ENCODE measurements at places on chromosomes 5 and 9.
A peak's percentile ranks its signal among the peaks of the same experiment; 100 is the strongest.

DNA sequence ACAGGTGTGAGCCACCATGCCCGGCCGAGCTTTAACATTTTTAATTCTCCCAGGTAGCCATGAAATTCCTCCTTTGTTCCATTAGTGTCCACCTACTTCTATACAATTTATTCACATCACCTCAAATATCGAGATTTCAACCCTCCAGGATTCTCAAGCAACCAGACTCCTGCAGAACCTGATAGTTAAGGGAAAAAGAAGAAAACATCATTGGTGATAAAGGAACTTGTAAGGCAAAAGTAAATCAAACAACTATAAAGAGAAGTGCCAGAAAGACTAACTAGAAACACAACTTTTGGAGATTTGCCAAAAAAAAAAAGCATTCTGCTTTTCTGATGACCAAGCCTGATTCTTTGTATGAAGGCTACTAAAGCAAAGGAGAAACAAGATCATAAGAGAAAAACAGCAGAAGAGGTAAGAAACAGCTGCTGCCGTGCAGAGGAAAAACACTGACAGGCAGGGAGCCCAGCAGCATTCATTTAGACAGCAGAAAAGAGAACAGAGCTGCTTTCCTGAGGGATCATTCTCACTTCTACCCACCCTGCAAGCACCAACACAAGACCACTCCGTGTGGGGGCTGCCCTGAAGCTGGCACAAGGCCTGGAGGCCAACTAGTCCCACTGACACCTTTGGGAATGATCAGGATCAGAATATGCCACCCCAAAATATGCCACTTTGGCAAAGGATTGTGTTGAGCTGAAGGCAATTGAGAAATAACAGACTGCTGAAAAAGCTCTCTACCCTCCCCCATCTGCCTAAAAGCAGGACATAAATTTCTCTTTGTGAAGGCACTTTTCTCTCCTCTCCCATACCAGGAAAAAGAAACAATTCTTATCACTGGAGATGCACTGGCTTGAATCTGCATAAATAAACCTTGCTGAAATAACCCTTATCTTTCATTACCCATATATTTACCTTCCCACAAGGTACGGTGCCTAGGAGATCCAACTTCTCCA, 75.1 kb downstream of the ALDH7A1 start:
- peak; percentile 52 for DNase-seq

GRCh38 chr5:103371046-103371607, 112.6 kb downstream of the MACIR start:
- no peak for DNase-seq

DNA sequence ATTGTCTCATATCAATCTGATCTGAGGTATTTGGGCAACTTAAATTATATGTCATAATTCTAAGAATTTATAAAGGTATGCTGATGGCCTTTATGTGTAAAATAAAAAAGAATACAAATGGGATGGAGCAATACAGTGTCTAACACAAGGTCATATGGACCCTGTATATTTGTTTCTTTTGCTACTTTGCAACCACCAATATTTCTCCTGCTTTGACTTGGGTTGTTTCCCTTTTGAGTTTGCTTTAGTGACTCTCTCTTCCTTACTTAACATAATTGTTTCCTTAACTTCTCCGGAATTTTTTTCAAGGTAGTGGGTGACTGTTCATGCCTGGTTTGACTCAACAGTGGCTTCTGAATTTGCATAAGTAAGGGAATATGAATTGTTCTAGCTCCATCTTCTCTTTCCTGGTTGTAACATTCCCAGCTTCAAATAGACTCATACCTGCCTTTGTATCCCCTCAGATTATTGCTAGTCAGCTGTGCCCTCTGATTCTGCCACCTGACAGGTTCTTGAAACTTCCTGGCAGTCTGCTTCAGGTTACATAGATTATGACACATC, 30.2 kb upstream of the ANXA1 start:
- no peak for DNase-seq

DNA sequence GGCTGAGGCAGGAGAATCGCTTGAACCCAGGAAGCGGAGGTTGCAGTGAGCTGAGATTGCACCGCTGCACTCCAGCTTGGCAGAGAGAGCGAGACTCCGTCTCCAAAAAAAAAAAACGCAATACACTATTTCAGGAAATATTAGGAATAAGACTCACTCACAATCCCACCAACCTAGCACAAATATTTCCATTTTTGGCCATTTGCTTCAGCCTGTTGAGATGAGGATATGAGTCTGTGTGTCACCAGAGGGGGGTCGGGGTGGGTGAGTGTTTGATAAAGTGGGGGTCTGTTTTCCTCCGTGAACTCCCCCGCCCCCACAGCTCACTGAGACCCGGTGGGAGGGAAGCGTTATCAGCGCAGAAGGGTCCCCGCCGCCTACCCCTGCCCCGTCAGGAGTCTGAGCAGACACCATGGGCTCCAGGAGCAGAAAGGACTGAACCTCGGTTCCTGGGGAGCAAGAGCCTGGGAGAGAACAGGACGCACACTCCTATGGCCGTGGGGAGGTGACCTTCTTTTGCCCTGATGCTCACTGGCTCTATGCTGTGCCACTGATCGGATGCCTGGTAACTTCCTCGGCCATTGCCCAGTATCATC, 153.8 kb upstream of the PHYKPL start:
- DNase-seq, result no peak

DNA sequence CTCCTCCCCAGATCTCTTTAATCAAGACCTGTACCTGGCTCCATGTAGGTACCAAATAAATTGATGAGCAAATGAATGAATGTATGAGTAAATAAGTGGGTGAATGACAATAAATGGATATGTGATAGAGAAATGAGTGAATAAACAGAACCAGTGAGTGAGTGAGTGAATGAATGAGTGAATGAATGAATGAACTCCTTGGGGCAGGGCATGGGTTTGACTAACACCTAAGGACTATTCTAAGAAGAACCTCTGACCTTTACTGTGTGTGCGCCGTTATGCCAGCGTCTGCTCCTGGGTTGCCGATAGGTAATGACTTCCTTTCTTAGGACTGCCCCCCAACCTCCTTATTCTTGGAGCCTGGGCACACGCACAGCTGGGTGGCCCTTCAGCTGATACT, 1.8 kb upstream of the RPL26L1 start:
- DNase-seq, result no peak

- DNase-seq, result no peak
These were observed 1.1 kb upstream of the SMC2 start for GRCh38 chr9:104092875-104093600.

GRCh38 chr5:174119468-174119881, 74.0 kb downstream of the NSG2 start:
- DNase-seq, result no peak

DNA sequence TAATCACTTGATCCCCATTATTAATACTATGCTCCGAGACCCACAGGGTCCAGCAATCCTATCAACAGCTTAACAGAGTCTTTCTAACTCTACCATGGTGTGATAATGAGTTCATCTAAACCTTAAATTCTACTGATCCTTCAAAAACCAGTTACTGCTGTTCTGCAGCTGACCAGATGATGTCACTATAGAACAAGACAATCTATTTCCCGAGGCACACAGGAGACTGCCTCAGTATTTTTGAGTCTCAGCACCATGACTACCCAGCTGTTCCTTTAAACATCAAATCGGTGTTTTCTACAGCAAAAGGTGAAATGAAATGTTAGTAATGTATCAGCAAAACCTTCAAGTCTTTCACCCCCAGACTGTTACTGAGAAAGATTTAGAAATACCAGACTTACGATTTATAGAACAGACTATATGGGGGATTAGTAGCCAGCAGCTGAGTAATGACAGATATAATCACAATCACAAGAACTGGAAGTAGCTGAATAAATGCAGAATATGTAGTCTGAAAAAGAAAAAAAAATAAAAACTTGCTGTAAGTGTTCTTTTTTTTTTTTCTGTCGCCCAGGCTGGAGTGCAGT, 16.9 kb downstream of the DNAJC18 start:
- DNase-seq, result no peak

- DNase-seq, result no peak
These were observed 512.2 kb upstream of the ADAMTS16 start for GRCh38 chr5:4627929-4628328.

- DNase-seq, result no peak
These were observed 51.6 kb downstream of the ITGA1 start for GRCh38 chr5:52839285-52839684.

- DNase-seq, result no peak
These were observed 27.3 kb downstream of the EGR1 start for GRCh38 chr5:138492560-138493045.

GRCh38 chr5:97877588-97877987, 694.5 kb upstream of the RIOK2 start:
- no peak for DNase-seq

DNA sequence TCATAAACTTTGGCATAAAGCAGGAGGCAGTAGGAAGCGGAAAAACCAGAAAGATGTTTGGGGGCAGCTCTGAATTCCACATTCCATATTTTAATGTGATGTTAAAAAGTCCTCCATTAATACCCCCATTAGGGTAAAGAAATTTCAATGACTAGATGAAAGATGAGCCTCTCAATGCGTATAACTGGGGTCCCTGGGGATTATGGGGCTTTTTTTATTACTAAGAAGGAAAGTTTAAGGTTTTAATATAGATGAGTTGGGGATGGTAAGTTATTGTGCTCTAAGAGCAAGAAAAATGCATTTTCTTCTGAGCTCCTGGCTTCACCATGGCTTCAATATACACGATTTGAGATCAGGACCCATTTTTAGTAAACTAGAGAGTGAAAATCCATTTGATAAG, 321.9 kb downstream of the CDK5RAP2 start:
- no peak for DNase-seq

- peak; percentile 80 for DNase-seq
These were observed 4.0 kb downstream of the CXXC5 start for GRCh38 chr5:139651853-139652787.

- no peak for DNase-seq
These were observed 9.3 kb upstream of the NRARP start for GRCh38 chr9:137311171-137311985.

DNA sequence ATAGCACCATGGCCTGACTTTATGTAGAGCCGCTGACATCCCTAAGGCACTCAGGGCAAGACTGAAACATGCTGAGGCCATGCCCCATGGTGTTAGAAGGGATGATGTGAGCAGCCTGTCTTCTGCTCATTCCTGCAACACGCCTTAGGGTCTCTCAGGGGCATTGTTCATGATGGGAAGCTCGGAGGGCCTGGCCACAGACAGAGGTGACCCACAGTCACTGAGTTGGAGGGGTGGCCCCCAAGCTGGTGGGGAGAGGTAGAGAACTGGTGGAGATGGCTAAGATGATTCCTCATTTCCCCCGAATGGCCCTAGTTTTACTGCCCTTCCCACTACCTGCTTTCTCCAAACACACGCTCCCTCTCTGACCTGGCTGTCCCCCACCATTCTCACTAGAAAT, 135.2 kb downstream of the BARX1 start:
- no peak for DNase-seq

DNA sequence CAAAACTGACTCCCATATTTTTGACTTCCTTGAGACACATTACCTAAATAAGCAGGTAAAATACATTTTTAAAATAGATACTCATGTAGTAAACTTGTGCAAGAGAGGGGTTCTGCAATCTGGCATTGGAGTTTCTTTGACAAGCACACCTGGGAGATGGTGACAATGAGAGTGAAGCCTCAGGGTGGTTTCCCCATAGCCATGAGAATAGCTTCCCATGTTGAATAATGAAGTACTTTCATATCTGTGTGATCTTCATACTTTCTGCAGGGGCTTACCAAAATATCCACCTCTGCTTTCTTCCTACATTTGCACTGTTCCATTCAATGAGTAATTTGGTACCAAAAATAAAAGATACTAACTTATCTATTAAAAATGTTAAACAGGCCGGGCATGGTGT, 44.7 kb upstream of the VCAN start:
- DNase-seq, result no peak

GRCh38 chr5:103602438-103602837, 39.8 kb upstream of the NUDT12 start:
- DNase-seq, result no peak

GRCh38 chr5:91281401-91281800, 101.7 kb downstream of the ARRDC3 start:
- no peak for DNase-seq

DNA sequence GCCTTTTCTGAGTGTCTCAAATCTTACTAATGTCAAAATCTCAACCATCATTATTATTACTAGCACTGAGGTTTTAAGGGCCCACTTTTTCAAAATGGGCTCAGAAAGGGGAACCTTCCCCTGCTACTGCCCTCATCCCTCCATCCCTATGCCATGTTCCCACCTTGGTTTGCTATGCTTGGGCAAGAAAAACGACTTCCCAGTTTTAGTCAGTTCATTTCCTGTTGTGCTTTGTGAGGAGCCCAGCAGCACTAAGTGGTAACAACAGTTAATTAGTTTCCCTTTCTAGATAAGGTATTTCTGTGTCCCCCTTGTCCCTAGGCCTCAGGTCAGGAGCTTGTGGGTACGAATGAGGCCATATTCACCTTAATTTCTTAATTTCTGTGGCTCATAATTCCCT, 595.2 kb downstream of the RAB3C start:
- no peak for DNase-seq

DNA sequence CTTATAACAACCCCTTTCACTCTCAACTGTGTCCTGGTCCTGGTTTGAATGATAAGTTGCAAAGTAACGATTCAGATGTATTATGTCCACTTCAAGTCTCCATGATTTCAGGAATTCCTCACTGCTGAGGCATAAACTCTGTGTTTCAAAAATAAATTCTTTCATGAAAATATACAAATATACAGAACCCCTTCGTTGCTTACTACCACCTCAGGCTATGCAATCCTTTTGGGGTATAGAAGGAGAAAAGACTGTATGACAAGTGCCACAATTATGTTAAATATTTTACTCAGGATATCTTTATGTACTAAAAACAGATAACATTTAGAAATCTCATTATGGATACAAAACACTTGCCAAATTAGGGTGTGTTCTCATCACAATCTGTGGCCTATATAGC, 190.7 kb downstream of the KCTD16 start:
- no peak for DNase-seq

DNA sequence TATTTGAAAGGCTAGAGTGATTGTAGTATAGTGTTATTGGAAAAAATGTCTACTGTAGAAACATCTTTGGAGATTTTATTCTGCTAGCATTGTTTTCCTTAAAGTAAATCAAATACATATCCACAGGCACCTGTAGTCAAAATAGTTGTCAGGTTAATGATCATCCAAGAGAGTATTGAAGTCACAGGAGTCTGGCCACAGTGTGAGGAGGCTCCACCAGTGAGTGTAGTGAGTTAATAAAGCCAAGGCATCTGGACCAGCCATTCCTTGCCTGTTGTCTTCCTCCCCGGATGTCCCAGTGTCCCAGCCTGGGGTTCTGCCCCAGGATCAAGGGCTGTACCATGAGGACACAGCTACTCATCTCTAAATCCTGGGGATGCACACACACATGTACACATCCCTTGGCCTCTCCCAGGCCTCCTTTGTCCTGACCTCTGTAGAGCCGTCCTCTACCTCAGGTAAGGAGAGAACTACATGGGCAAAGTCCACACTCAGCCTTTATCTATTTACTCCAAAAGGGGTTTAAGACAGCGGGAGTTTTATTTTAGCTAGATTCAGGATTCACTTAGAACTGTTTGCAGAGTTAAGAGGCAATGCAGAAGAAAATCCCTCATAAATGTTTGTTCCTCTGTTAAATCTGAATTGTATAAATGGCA, 3.7 kb downstream of the PIK3R1 start:
- no peak for DNase-seq

- DNase-seq, result no peak
These were observed 21.7 kb upstream of the BICD2 start for GRCh38 chr9:92786298-92786697.

GRCh38 chr9:129901993-129902739, 66.9 kb downstream of the USP20 start:
- DNase-seq, result no peak
